ENCODE measurements at places on chromosomes 11 and 22. TPM values are rescaled to one million over a fixed set of nuclear protein-coding genes. Genes with fewer than 3 reads are reported as not detected.

The AASDHPPT gene
- 47.4 TPM for polyA plus RNA-seq

The USP28 gene
- polyA plus RNA-seq = 110 TPM

The PRRG4 gene
- polyA plus RNA-seq = not detected

The CALCA gene
- not detected for polyA plus RNA-seq

The CECR2 gene
- polyA plus RNA-seq = 0.14 TPM

The MS4A2 gene
- polyA plus RNA-seq = not detected

All from naive B cell (primary cell).